ENCODE measurements at places on chromosomes 3 and 15.
A peak's percentile ranks its signal among the peaks of the same experiment; 100 is the strongest.

- DNase-seq, result no peak
Observed at GRCh38 chr15:67084561-67084960, 19.2 kb downstream of the SMAD3 start.

- no peak for DNase-seq
Observed at GRCh38 chr15:68227643-68228142, 1.8 kb downstream of the CLN6 start.

DNA sequence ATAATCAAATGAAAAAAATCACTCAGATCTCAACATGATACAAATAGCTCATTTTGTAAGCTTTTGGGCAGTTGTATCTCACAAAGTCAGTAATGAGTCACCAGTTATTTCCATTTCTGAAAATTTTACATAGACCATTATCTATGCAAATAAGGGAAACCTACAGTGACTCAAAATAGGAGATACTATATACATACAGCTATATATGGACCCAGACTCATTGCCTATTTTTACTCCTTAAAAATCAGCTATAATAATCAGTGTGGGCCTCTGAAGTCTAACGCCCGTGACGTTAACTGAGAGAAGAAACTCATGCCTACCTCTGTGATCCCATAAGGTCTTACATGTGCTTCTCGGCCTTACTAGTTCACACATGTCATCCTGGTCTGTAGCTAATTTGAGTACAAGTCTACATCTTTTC lies 31.6 kb downstream of the LRIG1 start:
- no peak for DNase-seq

GRCh38 chr3:172659246-172660002 lies 51.4 kb downstream of the NCEH1 start:
- no peak for DNase-seq

GRCh38 chr3:195897081-195897852 lies 11.1 kb downstream of the TNK2 start:
- peak; percentile 32 for DNase-seq

DNA sequence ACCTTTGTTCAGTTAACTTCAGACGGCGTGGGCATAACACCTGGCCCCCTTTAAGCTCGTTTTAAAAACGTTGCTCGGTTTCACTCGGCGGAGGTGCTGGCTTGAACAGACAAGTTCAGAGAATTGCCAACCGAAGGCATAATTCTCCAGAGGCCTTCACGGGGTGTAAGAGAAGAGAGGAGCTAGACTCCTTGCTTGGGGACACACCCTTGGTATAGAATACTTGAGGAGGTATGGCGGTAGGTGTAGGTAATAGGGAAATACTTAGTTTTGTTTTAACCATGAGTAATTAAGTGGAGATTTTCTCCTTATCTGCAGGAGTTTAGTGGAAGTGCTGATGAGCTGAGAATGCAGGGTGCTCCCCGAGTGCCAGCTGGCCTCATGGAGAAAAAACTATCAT lies 921 bp downstream of the FBXL2 start:
- DNase-seq, result no peak

DNA sequence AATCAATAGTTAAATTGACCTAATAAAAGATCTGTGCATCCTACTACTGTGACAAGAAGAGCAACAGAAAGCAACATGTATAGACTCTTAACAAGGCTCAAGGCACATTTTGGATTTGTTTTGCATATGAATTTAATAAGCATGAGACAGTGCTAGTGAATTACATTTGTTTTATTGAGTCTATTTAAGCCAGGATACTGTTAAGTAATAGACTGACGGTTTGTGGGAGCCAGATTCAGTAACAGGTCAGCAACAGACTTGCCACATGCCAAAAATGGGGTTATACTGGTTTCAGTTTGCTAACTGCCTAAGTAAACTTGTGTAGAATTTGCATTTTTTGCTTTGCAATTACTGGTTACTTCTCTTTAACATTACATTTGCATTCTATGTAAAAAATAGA lies 54.0 kb downstream of the MBNL1 start:
- no peak for DNase-seq

DNA sequence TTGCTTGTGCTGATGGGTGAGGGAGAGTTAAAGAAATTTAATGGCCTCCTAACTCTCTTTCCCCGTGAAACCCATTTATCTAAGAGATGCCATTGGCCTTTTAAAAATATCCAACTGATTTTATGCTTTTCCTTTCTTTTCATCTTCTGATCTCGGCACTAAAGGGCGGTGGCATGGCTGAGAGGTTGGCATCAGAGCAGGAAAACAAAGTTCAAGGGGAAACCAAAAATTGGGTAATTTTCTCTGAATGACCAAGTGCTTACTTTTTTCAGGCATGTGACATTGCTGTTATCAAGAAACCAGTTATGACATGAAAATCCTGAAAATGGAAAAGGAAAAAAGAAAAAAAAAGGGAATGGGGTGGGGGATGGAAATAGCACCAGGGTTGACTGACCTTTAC lies 3.2 kb downstream of the CGNL1 start:
- no peak for DNase-seq

GRCh38 chr3:133038089-133038730 lies at the start of gene TMEM108:
Gene TMEM108, plus strand, starts transcription at chr3:133038391.
- peak; percentile 64 for DNase-seq

- DNase-seq, result no peak
Observed at GRCh38 chr15:40590667-40591050, 3.4 kb upstream of the KNL1 start.
